ENCODE measurements at places on chromosomes 7 and 10. TPM values are rescaled to one million over a fixed set of nuclear protein-coding genes. Genes with fewer than 3 reads are reported as not detected.

DNA sequence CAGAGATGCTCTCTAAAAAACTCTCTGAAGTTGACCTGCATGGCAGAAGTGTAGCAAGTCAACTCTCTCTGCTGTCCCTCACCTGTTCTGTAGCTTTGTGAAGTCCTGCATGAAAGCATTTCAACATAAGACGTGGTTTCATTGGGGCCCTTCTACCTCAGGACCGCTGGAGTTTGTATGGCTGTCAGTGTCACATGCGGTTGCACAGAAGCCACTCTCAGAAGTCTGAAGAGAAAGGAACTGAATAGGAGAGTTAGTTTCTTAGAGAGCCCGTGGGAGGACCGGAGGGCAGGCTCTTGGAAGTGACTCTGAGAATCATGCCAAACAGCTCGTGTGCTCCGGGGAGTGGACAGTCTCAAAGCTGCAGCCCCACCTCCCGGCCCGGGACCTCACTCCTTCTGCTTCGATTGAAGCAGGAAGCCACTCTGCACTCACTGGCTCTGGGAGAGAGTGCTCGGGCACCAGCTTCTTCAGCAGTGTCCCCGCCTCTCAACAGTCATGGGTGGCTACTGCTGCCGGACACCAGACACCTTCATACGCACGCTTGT is 486.7 kb downstream of the SDK1 start:
- H3K27me3 ChIP-seq, result peaks cover 26% of the 10 kb centered on the region
- no peak overlapping the region for H3K4me3 ChIP-seq
- H3K36me3 ChIP-seq, result no peaks in the 10 kb centered on the region
- H3K4me1 ChIP-seq, result no peaks in the 10 kb centered on the region

DNA sequence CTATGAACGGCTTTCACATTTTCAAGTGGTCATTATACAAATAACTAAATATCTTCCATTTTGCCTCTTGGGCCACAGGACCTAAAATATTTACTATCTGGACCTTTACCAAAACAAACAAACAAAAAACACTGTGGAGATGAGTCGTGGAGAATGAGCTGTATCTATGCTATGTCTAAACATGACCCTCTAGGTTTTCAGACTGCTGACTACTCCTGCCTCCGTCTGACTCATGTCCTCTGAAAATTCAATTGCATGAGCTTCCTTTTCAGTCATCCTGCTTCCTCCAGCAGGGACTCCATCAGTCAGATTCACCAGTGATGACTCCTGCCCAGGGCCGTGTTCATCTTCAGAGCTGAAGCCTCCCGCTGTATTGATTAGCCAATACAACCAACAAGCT is 96.8 kb downstream of the COL28A1 start:
- H3K36me3 ChIP-seq, result no peaks in the 10 kb centered on the region
- H3K4me3 ChIP-seq, result no peak overlapping the region
- peaks cover 5% of the 10 kb centered on the region for H3K27me3 ChIP-seq
- no peak overlapping the region for H3K27ac ChIP-seq
- H3K4me1 ChIP-seq, result no peaks in the 10 kb centered on the region

DNA sequence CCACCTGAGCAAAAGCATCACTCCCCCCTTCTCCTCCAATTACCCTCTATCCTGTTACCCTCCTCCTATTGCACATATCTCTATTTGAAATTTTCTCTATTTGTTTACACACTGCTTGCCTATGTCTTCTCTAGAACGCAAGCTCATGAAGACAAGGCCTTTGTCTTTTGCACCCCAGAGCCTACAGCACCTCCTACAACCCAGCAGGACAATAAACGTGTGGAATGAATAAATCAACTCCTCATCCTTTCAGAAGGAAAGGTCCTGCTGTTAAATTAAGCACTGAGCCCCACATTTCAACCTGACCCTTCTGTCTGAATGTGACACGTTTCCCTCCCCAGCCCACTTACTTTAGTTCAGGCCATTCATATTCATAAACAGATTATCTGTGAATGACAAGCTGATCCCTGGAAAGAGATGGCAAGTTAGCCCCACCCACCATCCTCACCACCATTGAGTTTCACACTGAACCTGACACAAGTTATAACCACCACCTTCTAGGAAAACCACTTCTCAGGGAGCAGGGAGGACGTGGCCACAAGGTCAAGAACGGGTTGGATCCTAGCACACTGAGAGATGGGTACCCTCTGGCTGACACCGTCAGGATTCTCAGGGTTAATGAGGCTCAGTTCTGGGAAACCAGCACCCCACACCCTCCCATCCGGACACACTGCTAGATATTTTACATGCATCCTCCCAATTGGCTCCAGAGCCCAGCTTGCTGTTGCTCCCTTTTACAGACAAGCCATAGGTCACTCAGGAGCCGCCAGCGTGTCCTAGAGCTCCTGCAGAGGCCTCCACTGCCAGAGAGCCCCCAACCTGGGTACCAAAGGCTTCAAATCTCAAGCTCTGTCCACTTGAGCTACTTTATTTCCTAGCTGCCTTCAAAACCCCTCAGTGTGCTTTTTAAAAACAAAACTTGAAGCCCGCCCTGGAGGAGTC is 934 bp downstream of the PRTFDC1 start:
- peaks cover 14% of the 10 kb centered on the region for H3K4me1 ChIP-seq
- no peak overlapping the region for H3K27ac ChIP-seq
- H3K27me3 ChIP-seq, result no peaks in the 10 kb centered on the region
- H3K4me3 ChIP-seq, result peak overlapping the region; percentile 71
- no peak for DNase-seq
- H3K36me3 ChIP-seq, result no peaks in the 10 kb centered on the region

DNA sequence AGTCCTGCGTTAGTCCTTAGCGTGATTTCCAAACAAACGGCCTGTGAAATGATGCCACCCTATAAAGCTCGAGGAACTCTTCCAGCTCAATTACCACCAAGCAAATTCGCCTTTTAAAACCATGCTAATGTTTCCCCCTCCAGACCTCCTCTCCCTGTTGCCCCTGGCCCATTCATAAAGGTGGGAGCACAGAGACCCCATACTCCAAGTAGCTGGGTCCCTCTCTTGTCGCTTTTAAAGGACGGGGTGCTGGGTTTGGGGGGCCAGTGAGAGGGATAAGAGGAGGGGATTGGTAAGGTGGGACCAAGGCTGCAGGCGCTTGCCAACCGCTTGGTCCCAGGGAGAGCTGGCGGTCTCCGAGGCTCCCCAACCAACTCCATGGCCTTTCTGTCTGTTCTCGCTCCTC is 1.2 kb downstream of the HMX2 start:
- no peak for DNase-seq
- H3K36me3 ChIP-seq, result no peaks in the 10 kb centered on the region
- H3K4me3 ChIP-seq, result no peak overlapping the region
- peaks cover 22% of the 10 kb centered on the region for H3K4me1 ChIP-seq
- H3K27me3 ChIP-seq, result peaks cover 74% of the 10 kb centered on the region
- H3K27ac ChIP-seq, result no peak overlapping the region

DNA sequence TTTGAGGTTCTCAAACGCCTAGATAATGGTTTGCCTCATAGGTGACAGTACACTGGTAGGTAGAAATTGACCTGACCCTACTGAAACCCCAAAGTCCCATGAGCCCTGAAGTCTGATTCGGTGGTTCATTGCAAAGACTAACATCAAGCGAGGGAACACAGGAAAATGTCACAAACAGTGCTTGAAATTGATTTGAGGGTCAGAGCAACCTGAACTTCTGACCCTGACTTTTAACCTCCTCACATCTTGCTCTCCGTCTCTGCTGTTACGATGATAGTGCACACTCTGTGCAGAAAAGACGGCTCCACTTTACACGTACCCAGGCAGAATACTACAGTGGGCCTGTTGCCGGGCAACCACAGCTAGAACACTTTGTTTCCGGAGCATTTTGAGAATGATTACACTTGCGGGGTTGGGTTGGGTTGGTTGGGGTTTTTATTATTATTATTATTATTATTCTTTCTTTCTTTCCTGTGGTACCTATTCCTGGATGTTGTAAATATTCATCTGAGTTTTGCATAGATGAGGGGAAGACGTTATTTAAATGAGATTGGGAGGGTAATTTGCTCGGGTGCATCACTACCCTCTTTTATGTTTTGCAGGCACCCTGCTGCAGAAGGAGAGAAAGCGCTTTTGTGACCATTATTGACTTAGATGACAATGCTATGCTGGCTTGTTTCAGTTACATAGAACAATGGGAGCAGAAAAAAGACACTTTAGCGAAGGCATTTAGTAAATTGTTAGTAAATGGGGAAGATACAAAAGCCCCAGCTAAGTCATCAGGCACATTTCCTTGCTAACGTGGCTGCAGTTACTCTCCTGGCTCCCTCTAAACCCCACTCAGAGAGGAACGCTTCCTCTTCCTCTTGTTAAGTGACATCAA is 438.1 kb upstream of the NRP1 start:
- peaks cover 3% of the 10 kb centered on the region for H3K27me3 ChIP-seq
- no peaks in the 10 kb centered on the region for H3K4me1 ChIP-seq
- H3K27ac ChIP-seq, result no peak overlapping the region
- DNase-seq, result no peak

DNA sequence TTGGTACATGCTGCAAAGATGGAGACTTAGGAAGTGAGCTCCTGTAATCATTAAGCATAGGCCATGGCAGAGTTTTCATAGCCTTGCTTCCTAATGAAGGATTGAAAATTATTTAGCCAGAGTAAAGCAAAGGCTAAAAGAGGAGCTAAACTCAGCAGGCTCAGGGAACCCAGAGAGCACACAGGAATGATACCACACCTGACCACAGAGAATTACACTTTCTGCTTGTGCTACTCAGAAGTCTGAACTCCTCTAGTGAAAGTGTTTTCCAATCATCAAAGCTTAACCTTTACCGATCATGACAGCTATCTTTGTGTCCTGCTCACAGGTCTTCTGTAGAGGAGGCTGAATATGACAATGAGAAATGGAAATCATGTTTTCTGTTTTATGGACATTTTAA is 347.7 kb downstream of the OTUD1 start:
- H3K27ac ChIP-seq, result no peak overlapping the region
- no peaks in the 10 kb centered on the region for H3K36me3 ChIP-seq
- no peak overlapping the region for H3K4me3 ChIP-seq
- DNase-seq, result no peak
- no peaks in the 10 kb centered on the region for H3K4me1 ChIP-seq
- H3K27me3 ChIP-seq, result no peaks in the 10 kb centered on the region

- H3K4me1 ChIP-seq, result peaks cover 2% of the 10 kb centered on the region
- no peak overlapping the region for H3K27ac ChIP-seq
- H3K4me3 ChIP-seq, result no peak overlapping the region
- no peak for DNase-seq
- no peaks in the 10 kb centered on the region for H3K27me3 ChIP-seq
Measured at GRCh38 chr7:48111596-48111995, 22.5 kb downstream of the UPP1 start.

- no peak overlapping the region for H3K27ac ChIP-seq
- DNase-seq, result no peak
- no peaks in the 10 kb centered on the region for H3K4me1 ChIP-seq
- H3K4me3 ChIP-seq, result no peak overlapping the region
- H3K27me3 ChIP-seq, result peaks cover 13% of the 10 kb centered on the region
Measured at GRCh38 chr10:94423627-94424026, 21.3 kb downstream of the TBC1D12 start.

DNA sequence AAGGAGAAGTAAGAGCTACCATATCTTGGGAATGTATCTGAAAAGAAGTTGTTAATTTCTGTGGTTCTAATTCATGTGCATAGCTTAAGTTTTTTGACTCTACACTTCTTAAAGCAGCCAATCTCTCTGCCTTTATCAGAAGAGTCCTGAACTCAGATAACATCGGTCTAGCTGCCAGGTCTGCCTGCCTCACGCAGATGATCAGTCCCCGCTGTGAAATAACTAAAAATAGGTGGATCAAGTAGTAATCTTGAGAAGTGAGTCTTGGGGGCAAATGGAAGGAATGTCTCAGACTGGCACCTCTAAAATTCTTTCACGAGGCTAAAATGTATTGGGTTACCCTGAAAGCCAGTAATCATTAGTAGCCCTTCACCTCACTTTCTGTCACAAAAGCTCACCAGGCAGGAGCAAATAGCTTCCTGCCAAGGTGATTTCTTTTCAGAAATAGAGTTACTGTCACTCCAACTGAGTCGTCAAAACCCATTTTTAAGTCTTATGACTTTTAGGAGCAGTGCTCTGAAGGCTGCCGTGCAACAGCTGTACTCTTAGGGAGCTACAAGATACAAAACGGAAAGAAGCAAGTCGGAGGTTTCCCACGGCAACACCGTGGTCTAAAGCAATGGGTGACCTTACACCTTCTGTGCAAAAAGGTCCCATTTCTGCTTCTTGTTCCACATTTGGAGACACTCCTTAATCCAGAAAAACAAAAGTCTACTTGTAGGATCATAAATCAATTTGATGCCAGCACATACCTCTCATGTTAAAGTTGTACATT is 85.2 kb downstream of the ABCB5 start:
- H3K4me3 ChIP-seq, result no peak overlapping the region
- no peak overlapping the region for H3K27ac ChIP-seq
- DNase-seq, result no peak
- H3K27me3 ChIP-seq, result no peaks in the 10 kb centered on the region
- no peaks in the 10 kb centered on the region for H3K36me3 ChIP-seq

- no peaks in the 10 kb centered on the region for H3K27me3 ChIP-seq
- no peak overlapping the region for H3K27ac ChIP-seq
- no peak for DNase-seq
- H3K4me3 ChIP-seq, result no peak overlapping the region
- no peaks in the 10 kb centered on the region for H3K36me3 ChIP-seq
Measured at GRCh38 chr7:132234711-132235110, 341.6 kb downstream of the PLXNA4 start.

- H3K27ac ChIP-seq, result no peak overlapping the region
- no peaks in the 10 kb centered on the region for H3K4me1 ChIP-seq
- H3K27me3 ChIP-seq, result no peaks in the 10 kb centered on the region
- DNase-seq, result no peak
- no peaks in the 10 kb centered on the region for H3K36me3 ChIP-seq
Measured at GRCh38 chr7:72394016-72394415, 18.1 kb downstream of the CALN1 start.

GRCh38 chr10:102399217-102400021 is 3.9 kb downstream of the NFKB2 start:
- no peaks in the 10 kb centered on the region for H3K27me3 ChIP-seq
- DNase-seq, result peak; percentile 85
- peaks cover 62% of the 10 kb centered on the region for H3K4me1 ChIP-seq
- peak overlapping the region; percentile 70 for H3K27ac ChIP-seq
- peak overlapping the region; percentile 27 for H3K4me3 ChIP-seq

DNA sequence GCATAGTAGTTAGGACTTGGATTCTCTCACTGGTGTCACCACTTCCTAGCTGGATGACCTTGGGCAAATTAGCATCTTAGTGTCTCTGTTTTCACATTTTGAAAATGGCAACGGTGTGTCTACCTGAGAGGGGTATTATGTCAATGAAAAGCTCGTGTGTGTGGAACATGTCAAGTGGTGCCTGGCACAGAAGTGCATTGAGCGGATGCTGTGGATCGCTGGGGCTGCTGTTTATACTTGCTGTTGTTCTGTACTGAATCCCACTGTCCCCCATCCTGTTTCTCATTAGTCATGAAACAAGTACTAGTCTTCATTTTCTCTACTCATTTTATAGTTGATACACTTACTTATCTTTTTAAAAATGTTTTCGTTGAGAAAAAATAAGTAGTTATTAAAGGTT is 26.1 kb downstream of the RBM33 start:
- DNase-seq, result no peak
- H3K4me3 ChIP-seq, result no peak overlapping the region
- H3K27me3 ChIP-seq, result no peaks in the 10 kb centered on the region
- peaks cover 29% of the 10 kb centered on the region for H3K36me3 ChIP-seq
- H3K4me1 ChIP-seq, result peaks cover 7% of the 10 kb centered on the region

The ANKRD61 gene
- not detected for total RNA-seq

The CLRN3 gene
- not detected for total RNA-seq

The PSMG3 gene
- 20.6 TPM for total RNA-seq

The TRIM50 gene
- not detected for total RNA-seq

The IL6 gene
- 0.68 TPM for total RNA-seq

The STAMBPL1 gene
- 37.4 TPM for total RNA-seq

The SHTN1 gene
- 0.44 TPM for total RNA-seq

The SNCG gene
- total RNA-seq, result 0.41 TPM

The UBE2H gene
- 43.0 TPM for total RNA-seq

Data from T-cell (primary cell).